NCI-H1694 (cell line): ENCODE measurements at places on chromosomes 11 and 22.
A peak's percentile ranks its signal among the peaks of the same experiment; 100 is the strongest.

- DNase-seq: no peak
These were observed 74.3 kb upstream of the ADORA2A start for GRCh38 chr22:24353121-24353520.

DNA sequence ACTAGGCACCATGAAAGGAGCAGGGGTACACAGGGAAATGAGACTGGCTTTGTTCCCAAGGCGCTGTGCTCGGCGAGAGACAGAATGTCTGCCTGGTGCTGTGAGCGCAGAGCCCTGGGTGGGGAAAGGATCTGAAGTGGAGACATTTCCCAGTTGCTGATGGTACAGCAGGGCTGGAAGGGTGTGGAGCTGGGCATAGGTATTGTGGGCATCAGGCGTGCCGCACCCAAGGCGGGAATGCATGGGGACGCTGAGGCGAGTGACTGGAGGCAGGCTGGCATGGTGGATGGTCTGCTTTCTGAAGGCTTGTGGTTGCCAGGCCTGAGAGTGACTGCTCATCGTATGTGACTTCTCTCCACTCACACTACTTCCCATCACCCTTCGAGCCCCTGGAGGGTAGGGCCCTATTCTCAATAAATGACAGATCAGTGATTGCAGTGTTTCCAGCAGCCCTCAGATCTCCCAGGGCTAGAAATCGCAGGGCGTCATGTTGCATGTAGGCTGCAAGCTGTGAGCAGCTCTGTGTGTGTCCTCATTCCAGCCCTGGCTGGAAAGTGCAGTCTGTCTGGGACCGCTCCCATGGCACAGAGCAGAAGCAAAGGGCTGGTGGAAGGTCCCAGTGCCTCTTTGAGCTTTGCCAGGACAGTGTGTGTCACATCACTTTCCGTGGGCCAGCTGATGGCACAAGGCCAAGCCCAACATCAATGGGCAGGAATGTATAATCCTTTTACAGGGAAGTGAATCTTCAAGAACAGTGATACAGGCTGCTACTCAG lies 67.7 kb downstream of the TBC1D22A start:
- DNase-seq: no peak

DNA sequence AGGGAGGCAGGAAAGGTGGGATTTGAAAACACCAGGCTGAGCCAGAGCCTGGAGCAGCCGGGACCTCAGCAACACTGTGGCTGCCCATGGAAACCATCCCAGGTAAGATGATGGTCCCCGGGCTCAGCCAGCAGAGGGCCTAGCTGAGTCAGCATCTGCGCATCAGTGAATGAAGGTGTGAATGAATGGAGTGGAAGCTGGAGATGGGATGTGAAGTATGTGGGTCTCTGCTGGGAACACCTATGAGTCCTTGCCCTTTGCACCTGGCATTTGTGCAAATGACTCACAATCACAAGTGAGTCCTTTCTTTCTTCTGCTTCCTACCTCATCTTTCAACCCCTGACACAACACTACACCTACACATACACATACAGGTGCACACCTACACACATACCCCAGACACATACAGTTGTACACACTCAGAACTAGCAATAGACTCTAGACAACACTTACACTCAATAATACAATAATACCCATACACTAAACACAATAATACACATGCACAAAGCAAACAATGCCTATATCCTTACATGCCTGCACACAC lies 62.8 kb upstream of the PRDM11 start:
- peak; percentile 28 for DNase-seq

DNA sequence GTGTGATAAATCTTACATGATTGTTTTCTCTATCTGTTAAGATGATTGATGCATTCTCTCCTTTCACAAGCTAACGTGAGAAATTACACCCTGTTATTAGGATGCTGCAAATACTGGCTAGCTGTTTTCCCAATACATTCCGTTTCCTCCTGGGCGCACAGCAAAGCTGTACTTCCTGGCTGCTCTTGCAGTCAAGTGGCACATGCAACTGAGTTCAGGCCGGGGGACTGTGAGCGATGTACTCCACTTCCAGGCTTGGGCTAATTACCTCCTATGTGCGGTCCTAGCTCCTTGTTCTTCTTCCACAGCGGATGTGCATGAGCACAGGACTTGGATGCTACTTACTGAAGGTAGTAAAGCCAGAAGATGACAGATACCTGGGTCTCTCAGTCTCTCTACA lies 234.9 kb upstream of the SESN3 start:
- no peak for DNase-seq

DNA sequence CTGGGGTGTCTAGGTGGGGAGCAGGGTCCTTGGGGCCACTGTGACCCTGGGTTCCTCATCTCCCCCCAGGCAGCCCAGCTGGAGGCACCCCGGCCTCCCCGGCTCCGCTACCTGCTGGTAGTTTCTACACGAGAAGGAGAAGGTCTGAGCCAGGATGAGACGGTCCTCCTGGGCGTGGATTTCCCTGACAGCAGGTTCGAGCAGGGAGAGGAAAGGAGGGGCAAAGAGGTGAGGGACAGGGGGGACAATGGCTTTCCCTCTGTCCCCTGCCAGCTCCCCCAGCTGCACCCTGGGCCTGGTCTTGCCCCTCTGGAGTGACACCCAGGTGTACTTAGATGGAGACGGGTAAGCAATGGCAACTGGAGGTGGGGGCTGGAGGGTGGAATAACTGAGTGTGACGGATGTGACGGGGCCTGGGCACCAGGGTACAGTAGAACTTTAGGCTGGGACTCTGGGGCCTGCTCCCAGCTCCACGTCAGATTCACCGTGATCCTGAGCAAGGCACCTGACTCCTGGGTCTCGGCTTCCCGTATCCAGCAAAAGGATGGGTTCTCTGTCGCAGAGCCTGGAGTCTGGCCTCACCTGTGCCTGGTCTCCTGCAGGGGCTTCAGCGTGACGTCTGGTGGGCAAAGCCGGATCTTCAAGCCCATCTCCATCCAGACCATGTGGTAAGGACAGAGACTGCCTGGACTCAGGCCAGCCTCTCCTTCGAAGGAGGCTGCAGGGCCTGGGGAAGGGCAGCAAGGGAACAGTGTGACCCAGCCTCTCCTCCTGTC lies 3.6 kb downstream of the SSH3 start:
- DNase-seq: no peak

GRCh38 chr11:35838071-35838470 lies 105.8 kb upstream of the LDLRAD3 start:
- no peak for DNase-seq

- DNase-seq: no peak
These were observed 5.2 kb upstream of the RAB3IL1 start for GRCh38 chr11:61922539-61922938.

- DNase-seq: no peak
These were observed 778.3 kb upstream of the LRRC4C start for GRCh38 chr11:42237701-42238235.

DNA sequence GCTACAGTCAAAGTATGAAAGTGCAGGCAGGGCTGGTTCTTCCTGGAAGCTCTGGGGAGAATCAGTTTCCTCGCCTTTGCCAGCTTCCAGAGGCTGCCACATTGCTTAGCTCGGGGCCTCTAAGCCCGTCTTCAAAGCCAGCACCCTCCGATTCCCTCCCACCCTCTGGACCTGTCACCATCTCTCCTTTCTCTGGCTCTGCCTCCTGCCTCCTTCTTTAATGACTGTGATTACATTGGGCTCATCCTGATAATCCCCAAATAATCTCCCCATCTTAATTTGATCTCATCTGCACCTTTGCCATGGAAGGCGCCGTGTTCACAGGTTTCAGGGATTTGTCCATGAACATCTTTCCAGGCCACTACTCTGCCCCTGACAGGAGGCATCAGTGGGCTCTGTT lies 42.5 kb downstream of the MCM5 start:
- DNase-seq: no peak

GRCh38 chr22:46679706-46680269 lies 58.3 kb downstream of the CERK start:
- no peak for DNase-seq

DNA sequence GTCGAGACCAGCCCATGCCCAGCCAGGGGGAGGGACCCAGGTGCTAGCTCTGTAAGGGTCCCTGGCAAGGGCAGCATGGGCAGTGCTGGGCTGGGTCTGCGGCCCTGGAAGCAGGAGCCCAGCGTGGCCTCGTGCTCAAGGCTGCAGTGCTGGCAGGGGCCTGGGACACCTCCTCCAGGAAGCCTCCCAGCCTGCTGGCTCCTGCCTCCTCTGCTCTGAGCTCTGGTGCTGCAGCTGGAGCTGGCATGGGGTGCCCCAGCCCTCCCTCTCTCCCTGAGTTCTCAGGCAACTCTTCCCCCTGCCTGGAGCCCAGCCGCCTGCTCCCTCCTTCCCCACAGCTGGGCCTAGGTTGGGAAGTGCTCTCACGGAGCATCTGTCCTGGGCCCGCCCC lies 6.8 kb downstream of the INS start:
- DNase-seq: no peak

DNA sequence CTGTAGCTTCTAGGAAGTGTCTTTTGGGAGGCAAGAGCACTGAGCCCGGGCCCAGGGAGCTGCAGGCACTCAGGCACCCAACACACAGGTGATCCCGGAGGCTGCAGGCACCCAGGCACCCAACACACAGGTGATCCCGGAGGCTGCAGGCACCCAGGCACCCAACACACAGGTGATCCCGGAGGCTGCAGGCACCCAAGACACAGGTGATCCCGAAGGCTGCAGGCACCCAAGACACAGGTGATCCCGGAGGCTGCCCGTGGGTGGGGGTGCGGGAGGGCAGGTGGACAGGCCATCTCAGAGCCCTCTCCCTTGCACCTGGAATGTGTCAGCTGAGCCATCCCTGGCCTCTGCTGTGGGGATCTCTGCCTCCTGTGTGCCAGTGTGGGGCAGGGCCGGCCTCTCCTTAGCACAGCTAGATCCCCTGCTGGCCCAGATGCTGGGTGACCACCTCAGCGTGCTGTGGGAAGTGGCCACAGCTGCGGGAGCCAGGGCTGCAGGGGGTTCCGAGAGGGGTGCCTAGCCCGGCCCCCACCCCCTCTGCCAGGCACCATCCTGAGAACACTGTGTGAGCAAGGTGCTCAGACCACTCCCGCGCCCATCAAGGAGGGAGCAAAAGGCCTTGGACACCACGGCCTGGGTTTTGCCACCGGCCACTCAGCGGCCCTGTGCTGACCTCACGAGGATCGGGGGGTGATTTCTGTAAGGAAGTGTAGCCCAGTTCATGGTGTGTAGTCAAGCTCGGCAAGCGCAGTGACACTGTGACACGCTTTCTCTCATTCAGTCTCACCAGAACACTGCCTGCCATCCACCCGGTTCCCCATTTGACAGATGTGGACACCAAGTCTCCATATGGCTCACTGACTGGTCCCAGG lies 14.2 kb downstream of the MRGPRG start:
- DNase-seq: no peak

- no peak for DNase-seq
These were observed 72.1 kb downstream of the AMOTL1 start for GRCh38 chr11:94840209-94840608.

- DNase-seq: no peak
These were observed 25.0 kb upstream of the LDHA start for GRCh38 chr11:18369398-18369797.

- DNase-seq: no peak
These were observed 7.4 kb upstream of the GDPD4 start for GRCh38 chr11:77308838-77309237.

GRCh38 chr11:65927904-65928397 lies 8.7 kb downstream of the DRAP1 start:
- DNase-seq: no peak

- no peak for DNase-seq
These were observed 3.1 kb downstream of the RELT start for GRCh38 chr11:73379189-73379880.

- DNase-seq: no peak
These were observed 68.2 kb upstream of the SESN3 start for GRCh38 chr11:95299078-95299679.

DNA sequence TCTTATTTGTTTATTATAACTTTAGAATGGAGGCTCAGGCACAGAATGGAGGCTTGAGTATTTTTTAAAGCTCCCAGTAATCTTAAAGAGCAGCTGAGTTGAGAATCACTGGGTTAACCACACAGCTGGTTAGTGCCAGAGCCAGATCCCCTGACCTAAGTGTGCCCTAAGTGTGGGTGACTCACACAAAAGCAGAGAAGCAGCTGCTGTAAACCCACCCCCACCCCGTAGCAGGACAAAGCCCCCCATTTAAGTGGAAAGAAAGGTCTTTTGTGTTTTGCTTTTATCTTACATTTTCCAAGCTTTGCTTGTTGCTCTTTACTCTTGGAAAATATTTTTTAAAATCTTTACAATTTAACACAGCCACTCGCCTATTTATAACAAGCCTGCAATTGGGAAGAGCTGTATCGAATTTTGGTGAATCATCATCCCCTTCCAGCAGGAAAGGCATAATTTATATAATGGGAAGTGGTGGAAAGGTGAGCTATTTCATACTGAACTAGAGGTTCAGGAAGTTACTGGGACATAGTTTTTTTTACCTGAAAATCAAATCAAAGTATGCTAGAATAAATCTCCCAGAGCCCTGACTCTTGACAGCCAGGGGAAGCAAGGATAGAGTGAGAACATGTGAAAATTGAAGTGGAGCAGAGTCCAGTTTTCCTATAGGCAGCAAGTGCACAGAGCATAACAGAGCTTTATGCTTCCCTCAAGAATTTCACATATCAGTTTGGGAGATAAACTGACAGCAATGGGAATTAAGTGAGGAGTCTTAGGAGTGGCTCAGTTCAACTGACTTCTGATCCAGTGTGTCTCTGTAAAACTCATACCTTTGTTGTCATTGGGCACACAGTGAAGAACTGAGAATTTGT lies 405.7 kb downstream of the AASDHPPT start:
- DNase-seq: no peak

DNA sequence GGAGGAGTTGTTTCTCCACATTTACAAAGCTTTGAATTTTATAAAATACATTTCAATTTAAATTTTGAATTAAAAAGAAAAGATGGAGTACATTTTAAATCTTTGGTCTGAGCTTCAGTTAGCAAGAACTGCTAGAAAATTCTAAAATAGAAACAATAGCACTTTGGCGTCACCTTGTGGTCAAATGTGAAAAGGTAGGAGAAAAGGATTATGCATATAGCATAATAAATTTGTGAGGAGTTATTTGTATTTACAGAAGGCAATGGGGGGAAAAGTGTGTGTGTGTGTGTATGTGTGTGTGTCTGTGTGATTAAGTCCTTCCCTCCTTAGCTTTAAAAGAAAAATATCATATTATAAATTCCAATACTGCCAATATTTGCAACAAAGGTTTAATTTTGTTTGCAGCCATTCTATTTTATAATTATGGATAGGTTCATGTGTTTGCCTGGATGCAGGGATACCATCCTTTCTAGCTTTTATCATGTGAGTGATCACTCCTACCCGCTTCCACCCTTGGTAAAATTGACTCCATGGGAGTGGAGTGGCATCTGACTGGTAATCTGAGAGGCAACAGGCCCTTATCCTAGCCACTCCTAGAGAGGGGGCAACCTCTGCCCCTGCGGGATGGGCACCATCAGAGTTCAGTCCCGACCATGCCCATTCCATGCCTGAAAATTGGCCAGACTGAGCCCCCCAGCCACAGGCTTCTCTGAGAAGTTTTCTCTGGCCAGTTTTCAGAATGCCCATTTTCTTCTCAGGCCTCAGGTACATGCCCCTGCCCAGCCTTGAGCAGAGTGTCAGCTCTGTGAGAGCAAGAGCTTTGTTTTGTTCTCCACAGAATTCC lies 13.6 kb upstream of the LGR4 start:
- peak; percentile 68 for DNase-seq

- DNase-seq: no peak
These were observed 10.8 kb downstream of the DNAL4 start for GRCh38 chr22:38783095-38783615.
